ENCODE measurements at places on chromosomes 16 and 17.

GRCh38 chr16:9039210-9039609 lies 52.2 kb upstream of the HAPSTR1 start:
- DNase-seq = no peak

GRCh38 chr17:80408872-80409271 lies 6.1 kb upstream of the ENDOV start:
- DNase-seq = peak; percentile 36

GRCh38 chr16:9908613-9909012 lies 273.6 kb downstream of the GRIN2A start:
- no peak for DNase-seq

- DNase-seq = no peak
Measured at GRCh38 chr17:75727391-75727790, 6.1 kb downstream of the ITGB4 start.

- peak; percentile 44 for DNase-seq
Measured at GRCh38 chr16:30740364-30741251, 7.6 kb upstream of the PHKG2 start.

GRCh38 chr16:10641953-10642949 lies 52.5 kb downstream of the TEKT5 start:
- DNase-seq = no peak

DNA sequence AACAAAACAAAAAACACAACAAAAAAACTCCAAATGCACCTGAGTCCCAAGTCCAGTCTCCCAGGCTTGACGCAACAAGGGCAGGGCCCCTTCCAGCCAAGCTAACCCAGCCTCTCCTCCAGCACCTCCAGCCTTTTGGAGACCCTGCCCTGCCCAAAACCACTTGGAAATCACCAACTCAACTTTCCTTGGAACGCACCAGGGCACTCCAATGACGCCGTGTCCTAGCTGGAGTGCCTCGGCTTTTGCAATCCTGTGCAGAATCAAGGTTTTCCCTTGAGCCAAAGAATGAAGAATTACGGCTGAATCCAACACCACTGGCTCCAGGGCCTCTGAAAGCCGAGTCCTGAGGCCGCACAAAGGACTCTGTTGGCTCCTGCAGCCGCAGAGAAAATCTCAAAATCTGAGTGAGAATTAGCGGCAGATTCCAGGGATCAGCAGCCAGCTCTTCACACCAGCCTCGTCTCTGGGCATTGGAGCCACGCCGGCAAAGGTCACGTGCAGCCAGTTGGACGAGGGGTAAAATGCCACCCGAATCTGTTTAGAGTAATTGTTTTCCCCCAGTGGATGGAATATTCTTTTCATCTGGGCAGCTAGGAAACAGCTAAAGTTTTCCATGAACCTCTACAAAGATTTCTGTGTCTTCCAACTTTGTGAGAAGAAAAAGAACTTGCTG lies 9.7 kb upstream of the BAIAP2 start:
- no peak for DNase-seq

DNA sequence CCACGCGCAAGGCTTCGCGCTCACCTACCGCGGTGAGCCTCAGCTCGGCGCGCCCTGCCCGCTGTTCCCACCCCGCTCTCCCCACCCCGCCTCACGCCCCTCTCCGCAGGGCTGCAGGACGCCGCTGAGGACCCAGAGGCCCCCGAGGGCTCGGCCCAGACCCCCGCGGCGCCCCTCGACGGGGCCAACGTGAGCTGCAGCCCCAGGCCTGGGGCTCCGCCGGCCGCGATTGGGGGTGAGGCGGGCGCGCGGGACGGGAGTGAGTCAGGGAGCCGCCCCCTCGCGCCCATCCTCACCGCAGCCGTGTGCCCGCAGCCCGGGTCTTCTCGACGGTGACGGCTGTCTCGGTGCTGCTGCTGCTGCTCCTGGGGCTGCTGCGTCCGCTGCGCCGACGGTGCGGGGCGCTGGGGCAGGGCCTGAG lies 1.9 kb upstream of the PAQR4 start:
- DNase-seq = no peak

GRCh38 chr17:7262935-7263800 lies 890 bp upstream of the CLDN7 start:
- peak; percentile 47 for DNase-seq

GRCh38 chr17:36613155-36613554 lies 11.8 kb downstream of the MRM1 start:
- no peak for DNase-seq

DNA sequence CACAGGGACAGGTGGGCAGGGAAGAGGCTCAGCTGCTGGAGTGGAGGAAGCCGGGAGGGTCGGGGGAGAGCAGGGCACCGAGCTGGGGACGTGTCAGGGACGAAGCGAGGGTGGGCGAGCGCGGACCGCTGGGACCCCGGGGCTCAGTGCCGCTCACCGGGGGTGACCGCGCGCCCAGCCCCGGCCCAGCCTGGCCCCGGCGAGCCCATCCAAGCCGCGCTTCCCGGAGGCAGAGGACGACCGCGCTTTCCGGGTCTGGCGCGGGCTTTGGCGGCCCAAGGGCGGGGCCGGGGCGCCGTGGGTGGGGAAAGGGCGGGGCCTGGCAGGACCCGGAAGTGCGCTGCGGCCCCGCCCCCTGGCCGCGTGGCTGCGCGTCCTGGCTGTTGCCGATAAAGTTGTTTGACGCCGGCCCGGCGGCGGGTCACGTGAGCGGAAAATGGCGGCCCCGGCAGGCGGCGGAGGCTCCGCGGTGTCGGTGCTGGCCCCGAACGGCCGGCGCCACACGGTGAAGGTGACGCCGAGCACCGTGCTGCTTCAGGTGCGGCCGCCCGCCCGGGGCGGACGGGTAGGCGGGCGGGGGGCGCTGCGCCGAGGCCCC lies at the start of gene ASPSCR1:
ASPSCR1 (plus strand) TSS at position 419 of the 598 bp plus-strand sequence; CDS start at position 437, 18 bp downstream.
- peak; percentile 93 for DNase-seq

DNA sequence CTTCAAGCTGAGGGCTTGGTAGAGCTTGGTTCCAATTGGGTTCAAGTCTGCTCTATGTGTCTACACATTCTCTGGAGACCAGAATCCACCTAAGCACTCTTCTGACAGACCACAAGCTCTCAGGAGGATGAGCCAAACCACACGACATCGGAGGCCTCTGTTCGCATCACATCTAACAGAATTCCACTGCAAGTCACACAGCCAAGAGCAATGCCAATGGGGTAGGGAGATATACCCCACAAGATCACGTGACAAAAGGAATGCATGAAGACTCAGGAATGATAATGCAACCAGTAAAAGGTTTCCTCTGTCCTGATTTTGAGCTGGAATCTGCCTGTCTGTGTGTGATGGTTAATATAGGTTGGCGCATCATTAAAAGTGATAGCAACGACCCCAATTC lies 46.6 kb upstream of the RPL38 start:
- no peak for DNase-seq

GRCh38 chr16:12256921-12257320 lies 280.4 kb downstream of the SNX29 start:
- no peak for DNase-seq

- no peak for DNase-seq
Measured at GRCh38 chr17:46157443-46158062, 35.7 kb downstream of the KANSL1 start.

- DNase-seq = no peak
Measured at GRCh38 chr16:86324320-86324719, 186.0 kb upstream of the FOXF1 start.

- DNase-seq = no peak
Measured at GRCh38 chr17:34291721-34292348, 6.3 kb downstream of the CCL11 start.

DNA sequence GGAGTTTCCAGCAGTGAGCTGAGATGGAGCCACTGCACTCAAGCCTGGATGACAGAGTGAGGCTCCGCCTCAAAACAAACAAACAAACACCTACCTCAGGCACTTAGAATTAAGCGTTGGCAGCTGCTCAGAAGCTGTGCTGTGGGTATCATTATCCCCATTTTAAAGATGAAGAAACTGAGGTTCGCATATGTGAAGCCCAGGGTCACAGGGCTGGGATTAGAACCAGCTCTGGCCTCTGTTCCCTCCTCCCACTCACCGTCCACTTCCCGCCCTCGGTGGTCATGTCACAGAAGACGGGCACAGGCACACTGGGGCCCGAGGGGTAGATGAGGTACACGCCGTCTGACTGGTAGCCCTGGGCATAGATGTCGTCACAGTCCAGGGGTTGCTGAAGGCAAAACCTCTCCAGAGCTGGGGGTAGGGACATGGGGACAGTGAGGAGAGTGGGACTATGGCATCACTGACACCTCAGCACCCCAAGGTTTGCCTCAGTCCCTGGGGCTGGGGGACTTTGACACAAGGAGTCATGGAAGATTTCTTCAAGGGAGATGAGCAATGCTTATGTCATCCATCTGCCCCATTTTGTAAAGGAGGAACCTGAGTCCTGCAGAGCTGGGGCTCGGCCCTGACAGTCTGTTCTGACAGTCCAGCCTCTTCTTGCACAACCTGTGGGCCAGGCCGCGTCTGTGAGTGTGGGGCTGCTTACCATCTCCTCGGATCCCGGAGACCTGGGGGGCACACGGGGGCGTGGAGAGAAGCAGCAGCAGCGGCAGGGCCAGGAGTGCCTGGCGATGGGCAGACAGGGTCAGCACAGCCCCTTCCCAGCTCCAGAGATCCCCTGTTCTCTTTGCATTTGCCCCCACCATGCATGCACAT lies 700 bp downstream of the MFAP4 start:
- peak; percentile 24 for DNase-seq

DNA sequence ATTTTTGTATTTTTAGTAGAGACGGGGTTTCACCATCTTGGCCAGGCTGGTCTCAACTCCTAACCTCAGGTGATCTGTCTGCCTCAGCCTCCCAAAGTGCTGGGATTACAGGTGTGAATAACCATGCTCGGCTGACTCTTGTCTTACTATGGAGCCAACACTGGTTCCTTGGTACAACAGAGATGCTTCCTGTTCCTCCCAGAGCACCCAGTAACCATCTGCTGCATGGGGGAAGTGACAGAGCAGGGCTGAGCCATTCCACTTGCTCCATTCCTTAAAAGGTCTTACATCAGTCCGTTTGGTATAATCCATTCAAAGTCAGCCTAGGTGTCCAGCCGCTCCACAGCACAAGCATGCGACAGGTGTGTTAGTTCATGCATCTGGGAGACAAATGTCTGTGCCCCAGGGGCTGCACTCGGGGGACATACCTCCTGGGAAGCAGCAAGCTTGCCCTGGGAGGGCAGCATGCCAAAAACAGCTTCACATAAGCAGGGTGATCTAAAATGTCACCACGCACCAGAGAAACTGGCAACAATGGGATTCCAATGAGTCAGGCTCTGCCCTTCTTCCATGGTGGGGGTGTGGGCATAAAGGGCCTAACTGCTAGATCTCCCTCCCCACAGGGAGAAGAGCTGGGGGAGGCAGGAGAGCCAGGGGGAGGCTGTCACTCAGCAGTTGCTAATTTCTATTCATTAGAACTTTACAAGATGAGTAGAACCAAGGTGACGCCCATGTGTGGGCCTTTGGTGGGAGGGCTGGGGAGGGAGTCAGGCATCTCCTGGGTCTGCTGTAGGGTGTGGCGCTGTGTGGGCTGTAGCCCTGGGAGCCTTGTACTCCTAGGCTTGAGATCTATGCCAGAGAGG lies 35.5 kb downstream of the PIPOX start:
- no peak for DNase-seq

DNA sequence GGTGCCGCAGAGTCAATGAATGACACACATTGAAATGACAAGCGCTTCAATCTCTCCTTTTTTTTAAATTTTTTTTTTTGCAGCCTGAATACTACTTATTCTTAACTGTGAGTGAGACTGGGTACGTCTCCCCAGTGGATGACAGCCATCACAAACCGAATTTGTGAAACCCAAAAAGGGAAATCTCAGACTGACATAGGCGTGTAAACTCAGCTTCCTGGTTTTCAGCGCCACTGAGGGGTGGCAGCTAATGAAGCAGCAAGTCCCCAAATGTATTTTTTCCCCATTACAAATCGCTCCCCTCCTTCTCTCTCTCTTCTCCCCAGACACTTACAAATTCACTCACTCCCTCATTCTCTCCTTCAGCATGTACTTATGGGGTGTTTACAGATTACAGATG lies 196.0 kb downstream of the MAF start:
- no peak for DNase-seq

DNA sequence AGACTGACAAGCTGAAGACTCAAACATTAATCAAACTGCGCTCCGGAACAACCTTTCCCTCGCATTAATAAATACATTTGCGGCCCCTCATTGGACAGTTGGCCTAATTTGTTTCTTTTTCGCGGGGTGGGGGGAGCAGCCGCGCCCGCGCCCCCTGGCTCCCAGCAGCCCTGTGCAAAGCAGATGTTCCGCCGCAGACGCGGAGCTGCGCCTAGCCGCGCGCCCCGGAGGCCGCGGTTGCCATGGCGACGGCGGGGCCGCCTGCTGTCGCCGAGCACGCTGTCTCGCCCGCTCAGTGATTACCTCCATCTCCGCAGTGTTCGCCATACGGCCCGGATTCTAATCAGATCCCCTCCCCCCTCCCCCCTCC lies 25.5 kb downstream of the COPZ2 start:
- DNase-seq = peak; percentile 71

DNA sequence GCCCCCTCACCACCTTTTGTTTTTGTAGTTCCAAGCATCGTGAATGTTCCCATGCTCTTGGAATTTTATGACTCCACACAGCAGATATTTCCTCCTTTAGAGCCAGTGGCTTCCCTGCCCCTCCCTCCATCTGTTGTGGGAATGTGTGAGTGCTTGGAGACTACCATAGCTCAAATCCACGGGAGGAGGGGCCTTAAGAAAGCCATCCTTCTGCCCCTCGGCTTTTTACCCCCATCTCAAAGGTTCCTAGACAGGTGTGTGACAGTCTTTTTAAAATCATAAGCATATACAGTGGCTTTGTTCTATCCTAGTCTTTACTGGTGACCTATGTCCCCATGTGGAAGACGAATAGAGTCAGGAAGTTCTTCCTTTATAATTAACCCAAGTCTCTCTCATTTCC lies 47.2 kb downstream of the YPEL2 start:
- DNase-seq = no peak

- no peak for DNase-seq
Measured at GRCh38 chr17:63407741-63408330, 38.3 kb downstream of the CYB561 start.

GRCh38 chr17:61464843-61465180 lies 12.6 kb downstream of the TBX4 start:
- no peak for DNase-seq

DNA sequence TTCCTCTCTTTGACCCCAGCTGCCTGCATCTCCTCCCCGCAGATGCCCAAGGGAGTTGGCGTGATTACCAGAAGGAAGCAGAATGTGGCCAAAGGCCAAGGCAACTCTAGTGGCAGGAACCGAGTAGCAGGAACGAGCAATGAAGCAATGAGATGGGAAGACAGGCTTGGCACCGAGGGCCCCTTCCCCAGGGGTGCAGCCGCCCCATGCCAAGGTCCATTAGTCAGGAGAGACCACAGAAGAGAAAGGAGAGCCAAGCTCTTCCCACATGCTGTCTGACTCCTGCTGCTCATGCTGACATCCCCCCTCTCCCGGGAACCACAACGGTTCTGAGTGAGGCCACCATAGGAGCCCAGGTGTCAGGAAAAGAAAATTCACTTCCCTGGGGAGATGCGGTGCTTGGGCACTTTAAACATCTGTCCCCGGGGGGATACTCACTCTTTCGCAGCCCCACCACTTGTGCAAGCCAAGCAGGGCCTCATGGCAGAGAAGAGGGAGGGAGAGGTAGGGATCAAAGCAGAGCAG lies 67.4 kb downstream of the MYO18A start:
- no peak for DNase-seq

GRCh38 chr16:48597563-48598387 lies 12.2 kb downstream of the N4BP1 start:
- no peak for DNase-seq
